ENCODE measurements at places on chromosomes 7 and 10.

DNA sequence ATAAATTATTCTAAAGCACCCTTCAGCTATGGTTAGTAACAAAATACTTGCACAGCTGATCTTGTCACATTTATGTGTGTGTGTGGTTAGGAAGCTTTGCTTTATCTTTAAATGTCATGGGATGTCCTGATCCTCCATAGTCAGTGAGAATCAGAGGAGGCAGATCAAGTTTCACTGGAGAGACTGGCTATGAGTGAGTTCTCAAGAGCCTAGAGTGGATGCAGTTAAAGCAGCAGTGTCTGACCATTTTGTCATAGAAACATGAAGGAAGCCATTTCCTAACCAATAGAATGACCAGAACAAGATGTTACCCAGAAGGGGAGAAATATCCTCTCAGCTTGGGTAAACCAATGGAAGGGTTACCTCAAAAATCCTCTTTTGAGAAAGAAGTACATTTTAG lies 207.2 kb upstream of the DKK1 start:
- DNase-seq: no peak

DNA sequence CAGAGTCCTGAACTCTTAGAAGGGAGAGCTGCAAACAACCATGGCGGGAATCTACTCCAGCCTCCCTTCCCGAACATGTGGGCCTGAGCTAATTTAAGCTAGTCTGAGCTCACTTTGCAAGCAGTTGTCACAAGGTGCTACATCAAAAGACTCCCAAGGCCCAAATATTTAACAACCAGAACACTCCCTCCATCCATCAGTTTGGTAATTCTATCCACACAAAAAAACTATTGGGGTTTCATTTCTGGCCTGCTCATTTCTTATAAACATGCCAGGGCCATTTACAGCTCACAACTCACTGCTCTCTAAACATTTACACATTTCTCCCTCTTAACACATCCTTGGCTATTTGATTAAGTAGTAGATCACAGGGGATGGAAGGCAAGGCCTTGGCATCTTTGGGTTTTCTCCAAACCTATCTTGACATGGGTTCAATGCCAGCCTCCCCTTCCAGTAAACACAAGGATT lies 263.4 kb downstream of the KCNMA1 start:
- no peak for DNase-seq

DNA sequence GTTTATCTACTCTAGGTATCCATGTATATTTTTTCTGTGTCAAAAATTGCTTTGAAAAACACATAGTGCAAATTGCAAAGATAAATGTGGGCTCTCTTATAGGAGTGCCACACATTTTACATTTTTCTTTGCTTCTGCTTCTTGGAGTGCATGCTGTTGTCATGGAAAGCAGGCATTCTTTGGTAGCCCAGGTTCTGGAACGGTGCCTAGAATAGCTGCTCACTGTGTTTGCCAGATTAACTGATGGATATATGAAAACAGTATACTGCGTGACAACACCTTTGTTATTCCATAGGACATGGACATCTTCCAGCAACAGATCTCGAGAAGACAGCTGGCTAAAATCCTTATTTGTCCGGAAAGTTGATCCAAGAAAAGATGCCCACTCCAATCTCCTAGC lies 13.4 kb downstream of the NIPSNAP2 start:
- DNase-seq: no peak

- DNase-seq: no peak
Observed at GRCh38 chr7:94632338-94633013, 23.5 kb downstream of the SGCE start.
